ENCODE measurements at places on chromosomes 7 and 10. TPM values are rescaled to one million over a fixed set of nuclear protein-coding genes. Genes with fewer than 3 reads are reported as not detected.

GRCh38 chr7:1927937-1928644 is 258.0 kb downstream of the ELFN1 start:
- no peaks in the 10 kb centered on the region for H3K4me1 ChIP-seq
- DNase-seq, result no peak
- H3K27ac ChIP-seq, result no peak overlapping the region
- no peaks in the 10 kb centered on the region for H3K27me3 ChIP-seq

DNA sequence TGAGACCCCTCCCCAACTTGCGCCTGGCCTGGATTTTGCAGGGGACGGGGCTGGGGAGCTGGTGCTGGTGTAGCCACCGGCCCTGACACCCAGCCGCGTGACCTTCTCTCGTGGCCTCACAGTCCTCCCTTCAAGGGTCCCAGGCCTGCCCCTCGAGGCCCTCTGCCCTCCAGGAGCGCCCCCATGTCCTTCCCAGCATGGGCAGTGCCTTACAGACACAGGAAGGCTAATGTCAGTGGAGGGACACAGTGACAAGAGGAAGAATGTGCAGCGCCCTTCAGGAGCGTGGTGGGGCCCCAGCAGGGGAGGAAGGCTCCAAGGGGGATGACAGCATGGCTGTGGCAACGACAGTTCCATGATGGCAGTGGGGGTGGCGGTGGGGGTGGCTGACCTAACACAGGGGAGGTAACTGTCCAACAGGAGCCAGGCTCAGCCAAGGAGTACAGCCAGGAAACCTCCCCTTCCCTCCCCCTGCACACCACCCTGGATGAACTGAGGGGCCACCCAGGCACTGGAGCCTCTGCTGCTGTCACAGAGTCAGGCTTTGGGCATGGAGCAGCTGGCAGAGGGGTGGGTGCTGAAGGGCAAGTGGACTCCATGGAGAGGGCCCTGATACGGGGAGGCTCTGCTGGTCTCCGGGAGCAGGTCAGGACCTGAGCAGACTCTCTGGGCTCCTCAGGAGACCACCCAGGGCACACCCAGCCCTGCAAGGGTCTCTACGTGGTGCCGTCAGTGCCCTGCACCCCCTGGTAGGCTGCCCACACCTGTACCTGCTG is 76.0 kb upstream of the RET start:
- peak; percentile 55 for DNase-seq
- no peak overlapping the region for H3K4me3 ChIP-seq
- H3K27ac ChIP-seq, result no peak overlapping the region
- H3K27me3 ChIP-seq, result no peaks in the 10 kb centered on the region
- no peaks in the 10 kb centered on the region for H3K4me1 ChIP-seq
- H3K36me3 ChIP-seq, result no peaks in the 10 kb centered on the region

- H3K4me3 ChIP-seq, result no peak overlapping the region
- peak overlapping the region; percentile 91 for H3K27ac ChIP-seq
- no peak for DNase-seq
- H3K36me3 ChIP-seq, result no peaks in the 10 kb centered on the region
- peaks cover 20% of the 10 kb centered on the region for H3K4me1 ChIP-seq
Observed at GRCh38 chr10:30553018-30553625, 76.4 kb downstream of the LYZL2 start.

DNA sequence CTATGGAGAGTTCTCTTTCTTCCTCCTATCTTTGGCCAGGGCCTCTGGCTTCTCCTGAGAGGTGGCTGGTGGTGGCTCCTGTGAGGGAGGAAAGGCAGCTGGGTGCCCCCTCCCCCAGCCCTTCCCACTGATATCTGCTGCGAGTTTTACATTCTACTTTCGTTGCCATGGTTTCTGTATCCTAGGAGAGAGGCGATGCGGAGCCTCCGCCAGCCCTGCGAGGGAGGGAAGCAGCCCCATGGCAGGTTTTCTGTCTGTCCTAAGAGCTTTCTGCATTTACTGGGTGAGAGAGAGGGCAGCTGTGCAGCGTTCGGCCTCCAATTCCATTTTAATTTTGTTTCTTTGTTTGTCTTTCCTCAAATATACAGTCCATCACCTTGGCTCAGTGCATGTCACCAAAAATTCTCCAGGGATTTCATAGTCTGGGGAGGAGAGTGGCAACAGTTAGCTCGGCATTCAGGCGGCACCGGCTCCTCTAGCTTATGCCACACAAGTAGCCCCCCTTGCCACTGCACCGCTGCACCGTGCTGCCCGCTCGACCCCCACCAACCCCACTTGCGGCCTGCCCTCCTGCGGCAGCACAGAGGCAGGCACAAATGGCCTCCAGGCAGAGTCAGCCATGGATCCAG is 20.4 kb downstream of the DNAJB12 start:
- no peak overlapping the region for H3K4me3 ChIP-seq
- no peaks in the 10 kb centered on the region for H3K27me3 ChIP-seq
- DNase-seq, result no peak
- peak overlapping the region; percentile 94 for H3K27ac ChIP-seq

DNA sequence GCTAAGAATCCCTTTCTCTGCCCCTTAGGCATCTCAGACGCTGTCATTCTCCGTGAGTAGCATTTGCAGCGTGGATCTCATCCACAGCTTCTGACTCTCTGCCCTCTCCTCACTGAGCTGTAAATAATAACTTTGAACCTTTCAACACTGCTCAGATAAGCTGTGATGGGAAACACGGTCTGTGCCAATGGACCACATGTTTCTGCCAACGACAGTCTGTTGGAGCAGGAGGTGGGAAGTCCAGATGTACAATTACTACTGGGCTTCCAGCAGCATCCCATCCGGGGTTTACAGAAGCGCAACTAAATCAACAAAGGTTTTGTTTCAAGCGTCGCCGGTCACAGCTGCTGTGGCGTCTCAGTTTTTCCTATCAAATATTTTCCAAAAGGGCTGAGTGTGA is 1110.6 kb downstream of the TYW1 start:
- H3K36me3 ChIP-seq, result no peaks in the 10 kb centered on the region
- no peak for DNase-seq
- no peak overlapping the region for H3K4me3 ChIP-seq
- no peaks in the 10 kb centered on the region for H3K4me1 ChIP-seq
- H3K27ac ChIP-seq, result no peak overlapping the region

GRCh38 chr7:1665549-1666316 is 4.3 kb upstream of the ELFN1 start:
- H3K36me3 ChIP-seq, result no peaks in the 10 kb centered on the region
- peaks cover 85% of the 10 kb centered on the region for H3K27me3 ChIP-seq
- no peak overlapping the region for H3K27ac ChIP-seq
- H3K4me3 ChIP-seq, result peak overlapping the region; percentile 50
- peak; percentile 68 for DNase-seq

- no peak overlapping the region for H3K4me3 ChIP-seq
- peaks cover 4% of the 10 kb centered on the region for H3K27me3 ChIP-seq
- no peaks in the 10 kb centered on the region for H3K36me3 ChIP-seq
- no peak for DNase-seq
- H3K4me1 ChIP-seq, result no peaks in the 10 kb centered on the region
- H3K27ac ChIP-seq, result no peak overlapping the region
Observed at GRCh38 chr10:110773693-110774068, 98.0 kb upstream of the PDCD4 start.

- no peak for DNase-seq
- no peaks in the 10 kb centered on the region for H3K36me3 ChIP-seq
- H3K4me1 ChIP-seq, result no peaks in the 10 kb centered on the region
- H3K27me3 ChIP-seq, result no peaks in the 10 kb centered on the region
- H3K4me3 ChIP-seq, result no peak overlapping the region
Observed at GRCh38 chr10:101400585-101400984, 46.6 kb downstream of the BTRC start.

- no peaks in the 10 kb centered on the region for H3K27me3 ChIP-seq
- H3K4me1 ChIP-seq, result no peaks in the 10 kb centered on the region
- H3K27ac ChIP-seq, result no peak overlapping the region
Observed at GRCh38 chr10:64813391-64813790, 1292.2 kb downstream of the REEP3 start.

GRCh38 chr10:86357041-86357440 is 9.6 kb downstream of the GRID1 start:
- no peak overlapping the region for H3K4me3 ChIP-seq
- no peak overlapping the region for H3K27ac ChIP-seq
- H3K36me3 ChIP-seq, result no peaks in the 10 kb centered on the region

- no peak for DNase-seq
- H3K36me3 ChIP-seq, result no peaks in the 10 kb centered on the region
- no peak overlapping the region for H3K4me3 ChIP-seq
- no peak overlapping the region for H3K27ac ChIP-seq
Observed at GRCh38 chr7:101094791-101095375, 9.6 kb downstream of the TRIM56 start.

DNA sequence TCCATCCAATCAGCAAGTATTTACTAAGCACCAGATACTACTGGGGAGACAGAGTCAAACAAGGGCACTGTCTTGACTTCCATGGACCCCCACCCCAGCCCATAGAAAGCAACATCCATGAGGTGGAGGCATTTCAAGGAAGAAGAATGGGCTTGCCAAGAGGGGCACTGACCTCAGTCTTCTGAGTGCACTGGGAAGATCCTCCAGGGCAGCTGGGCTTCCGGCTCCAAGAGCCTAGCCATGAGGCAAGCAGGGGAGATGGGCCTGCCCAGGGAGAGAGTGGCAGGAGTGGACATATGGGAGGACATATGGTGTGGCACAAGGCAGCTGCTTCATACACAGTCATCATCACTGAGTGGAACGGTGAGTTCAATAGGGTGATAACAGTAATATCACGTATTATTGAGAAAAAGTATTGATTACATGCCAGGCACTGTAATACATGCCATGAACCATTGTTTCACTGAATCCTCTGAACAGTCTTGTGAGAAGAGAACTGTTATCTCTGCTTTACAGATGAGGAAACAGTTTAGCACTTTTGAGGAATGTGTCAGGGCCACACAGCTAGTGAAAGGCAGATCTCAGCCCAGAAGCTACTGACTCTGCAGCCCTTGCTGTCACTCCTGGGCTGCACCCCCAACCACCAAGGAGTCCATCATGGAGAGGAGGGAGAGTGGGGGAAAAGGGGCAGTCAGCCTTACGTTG is 331.7 kb upstream of the ZMIZ1 start:
- H3K27ac ChIP-seq, result no peak overlapping the region
- no peaks in the 10 kb centered on the region for H3K36me3 ChIP-seq
- H3K27me3 ChIP-seq, result no peaks in the 10 kb centered on the region
- no peak for DNase-seq
- peaks cover 10% of the 10 kb centered on the region for H3K4me1 ChIP-seq

DNA sequence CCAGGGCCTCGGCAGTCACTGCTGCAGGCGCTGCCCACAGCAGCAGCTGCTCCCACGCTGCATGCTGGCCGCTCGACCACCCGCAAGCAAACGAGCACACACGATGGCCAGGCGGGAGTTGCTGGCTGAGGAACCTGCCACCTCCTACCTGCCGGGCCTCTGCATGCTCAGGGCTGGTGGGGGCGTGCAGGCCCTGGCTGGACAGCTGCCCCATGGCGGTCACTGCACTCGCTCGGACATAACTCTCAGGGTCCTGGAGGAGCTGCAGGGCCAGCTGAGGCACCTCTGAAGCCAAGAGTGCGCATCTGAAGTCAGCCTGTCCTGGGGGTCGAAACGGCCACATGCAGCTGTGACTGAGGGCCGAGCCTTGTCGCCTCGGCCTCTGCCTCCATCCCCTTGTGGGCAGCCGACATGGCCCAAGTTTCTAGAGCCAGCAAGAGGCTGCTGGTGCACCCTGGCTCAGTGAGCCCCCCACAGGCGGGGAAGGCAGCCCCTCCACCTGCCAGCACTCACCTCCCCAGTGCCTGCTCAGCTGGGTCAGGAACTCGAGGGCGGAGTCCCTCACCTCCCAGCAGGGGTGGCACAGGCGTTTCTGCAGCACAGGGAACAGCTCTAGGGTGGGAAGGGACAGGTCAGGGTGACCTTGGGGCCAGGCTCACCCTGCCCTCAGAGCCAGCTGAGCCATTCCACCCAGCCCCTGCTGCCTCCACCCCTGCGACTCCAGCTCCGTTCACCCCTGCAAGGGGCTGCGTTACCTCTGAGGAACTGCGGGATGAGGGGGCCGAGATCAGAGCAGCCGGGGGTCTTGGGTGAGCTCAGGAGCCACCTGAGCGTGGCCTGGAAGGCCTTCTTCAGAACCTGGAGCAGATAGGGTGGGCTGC is 16.1 kb downstream of the BRAT1 start:
- no peak for DNase-seq
- no peaks in the 10 kb centered on the region for H3K27me3 ChIP-seq
- no peaks in the 10 kb centered on the region for H3K4me1 ChIP-seq
- no peak overlapping the region for H3K27ac ChIP-seq

DNA sequence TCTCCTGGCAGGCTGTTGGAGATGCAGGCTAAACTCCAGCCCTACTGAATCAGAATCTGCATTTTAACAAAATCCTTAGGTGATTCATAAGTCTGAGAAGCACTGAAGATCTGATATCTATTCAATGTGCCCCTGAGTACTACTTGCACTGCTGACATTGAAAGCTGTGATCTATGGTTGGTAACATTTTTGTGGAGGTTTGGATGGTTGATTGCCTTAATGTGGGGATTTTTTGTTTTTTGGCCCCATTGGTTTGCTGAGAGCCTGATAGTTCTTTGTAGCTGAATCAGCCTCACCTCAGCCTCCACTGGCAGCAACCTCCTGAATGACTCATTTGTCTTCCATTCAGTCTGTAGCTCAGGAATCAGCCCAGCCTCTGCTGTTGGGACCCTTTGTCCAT is 14.7 kb upstream of the LRRN3 start:
- DNase-seq, result no peak
- no peak overlapping the region for H3K4me3 ChIP-seq
- no peaks in the 10 kb centered on the region for H3K4me1 ChIP-seq
- H3K27me3 ChIP-seq, result no peaks in the 10 kb centered on the region

IFIT1B gene
- total RNA-seq, result not detected

TWNK gene
- total RNA-seq, result 6.5 TPM

SH2D4B gene
- 0.43 TPM for total RNA-seq

ADO gene
- 16.5 TPM for total RNA-seq

ITGA8 gene
- total RNA-seq, result 33.9 TPM

FRMD4A gene
- 38.3 TPM for total RNA-seq

EPHA1 gene
- 13.9 TPM for total RNA-seq

ABCA13 gene
- total RNA-seq, result 0.35 TPM
